ENCODE measurements at places on chromosomes 6 and 20.

DNA sequence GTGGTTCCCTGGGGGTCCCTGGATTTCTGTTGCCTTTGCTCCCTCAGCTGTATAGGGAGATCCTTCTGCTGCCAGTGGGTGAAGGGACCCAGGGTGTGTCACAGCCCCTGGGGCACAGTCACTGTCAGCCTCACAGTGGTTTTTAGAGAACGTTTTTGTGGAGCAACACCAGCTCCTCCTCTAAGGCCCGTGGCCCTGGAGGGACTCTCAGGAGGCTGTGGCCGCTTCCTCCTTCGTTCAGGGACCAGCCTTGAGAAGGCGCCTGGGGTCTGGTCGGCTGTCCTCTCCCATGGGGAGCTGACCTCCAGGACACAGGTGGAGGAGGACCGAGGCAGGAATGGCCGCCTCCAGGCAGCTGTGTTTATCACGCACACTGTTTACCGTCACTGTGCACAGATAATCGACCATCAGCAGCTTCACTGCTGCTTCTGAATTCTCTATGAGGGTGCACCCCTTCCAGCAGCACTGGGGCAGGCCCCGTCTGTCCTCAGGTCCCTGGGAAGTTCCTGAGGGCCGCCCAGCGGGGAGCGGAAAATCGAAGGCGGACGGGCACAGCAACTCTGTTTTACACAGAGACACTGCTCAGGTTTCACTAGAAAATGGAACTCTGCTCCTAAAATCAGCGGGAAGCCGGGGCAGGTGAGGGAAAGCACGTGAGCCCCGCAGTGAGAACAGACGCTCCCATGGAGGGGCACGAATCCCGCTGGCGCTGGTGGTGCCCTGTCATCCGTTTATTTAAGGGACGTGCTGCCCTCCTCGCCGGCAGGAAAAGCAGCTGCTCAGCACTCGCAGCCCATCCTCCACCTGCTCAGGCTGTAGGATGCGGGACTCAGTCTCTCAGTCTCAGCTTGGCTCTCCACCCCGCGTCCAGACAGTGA is 10.4 kb upstream of the FRMD1 start:
- no peak for DNase-seq

DNA sequence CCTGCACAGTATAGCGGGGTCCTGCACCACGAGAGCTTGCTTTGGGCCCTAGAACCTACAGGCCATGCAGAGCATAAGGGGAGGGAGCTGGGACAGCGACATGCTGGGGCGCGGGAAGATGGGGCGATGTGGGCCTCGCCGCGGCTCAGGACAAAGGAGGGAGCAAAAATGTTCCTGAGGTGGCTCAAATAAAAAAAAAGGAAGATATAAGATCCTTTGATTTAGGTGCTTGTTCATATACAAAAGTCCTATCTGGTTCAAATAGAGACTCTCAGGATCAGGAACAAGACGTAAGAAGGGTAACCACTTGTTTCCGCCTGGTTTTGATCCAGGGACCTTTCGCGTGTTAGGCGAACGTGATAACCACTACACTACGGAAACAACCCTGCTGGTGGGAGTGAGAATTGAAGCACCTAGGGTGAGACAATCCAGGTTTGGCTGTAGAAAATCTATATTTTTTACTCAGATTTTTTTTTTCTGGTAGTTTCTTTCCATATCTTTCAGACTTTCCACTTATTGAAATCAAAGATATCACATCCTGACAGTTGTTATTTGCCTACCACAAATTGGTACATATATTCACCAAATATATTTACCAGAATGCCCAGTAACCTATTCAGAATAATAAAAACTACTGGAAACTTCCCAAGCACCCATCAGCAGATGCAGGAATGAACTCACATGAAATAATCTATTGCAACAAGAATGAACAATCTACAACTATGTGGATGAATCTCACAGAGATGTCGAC is 177.9 kb upstream of the ZNF184 start:
- DNase-seq, result peak; percentile 71

- no peak for DNase-seq
Measured at GRCh38 chr6:154614101-154614500, 103.6 kb upstream of the CNKSR3 start.

- no peak for DNase-seq
Measured at GRCh38 chr6:15926256-15926655, 202.6 kb upstream of the MYLIP start.

DNA sequence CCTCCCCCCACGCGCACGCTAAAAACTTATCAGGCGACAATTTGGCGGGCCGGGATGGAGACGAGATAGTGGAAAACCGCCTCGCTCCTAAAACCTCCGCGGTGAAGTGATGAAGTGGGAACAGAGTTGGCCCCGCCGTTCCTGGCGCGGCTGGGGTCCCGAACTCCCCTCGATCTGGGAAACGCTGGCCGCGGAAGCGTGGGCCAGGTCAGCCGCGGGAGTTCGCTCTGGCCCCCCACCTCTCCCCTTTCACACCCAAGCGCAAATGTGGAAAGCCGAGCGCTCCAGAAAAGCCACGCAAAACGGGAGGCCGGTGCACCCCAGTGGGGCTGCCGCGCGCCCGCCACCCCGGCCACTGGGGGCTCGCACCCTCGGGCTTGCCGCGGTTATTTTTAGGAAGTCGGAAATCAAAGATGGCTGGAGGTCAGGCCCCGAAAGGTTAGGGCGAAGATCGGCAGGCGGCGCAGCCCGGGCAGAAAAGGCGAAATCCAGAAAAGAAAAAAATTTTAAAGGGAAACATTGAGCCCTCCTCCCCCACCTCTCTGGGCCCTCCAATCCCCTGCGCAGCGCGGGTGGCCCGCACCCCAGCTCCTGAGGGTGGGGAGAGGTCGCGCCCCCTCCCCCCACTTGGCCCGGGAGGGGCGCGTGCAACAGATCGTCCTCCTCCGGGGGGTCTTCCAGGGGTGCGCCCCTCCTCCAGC is 1.0 kb downstream of the SALL4 start:
- DNase-seq, result no peak

DNA sequence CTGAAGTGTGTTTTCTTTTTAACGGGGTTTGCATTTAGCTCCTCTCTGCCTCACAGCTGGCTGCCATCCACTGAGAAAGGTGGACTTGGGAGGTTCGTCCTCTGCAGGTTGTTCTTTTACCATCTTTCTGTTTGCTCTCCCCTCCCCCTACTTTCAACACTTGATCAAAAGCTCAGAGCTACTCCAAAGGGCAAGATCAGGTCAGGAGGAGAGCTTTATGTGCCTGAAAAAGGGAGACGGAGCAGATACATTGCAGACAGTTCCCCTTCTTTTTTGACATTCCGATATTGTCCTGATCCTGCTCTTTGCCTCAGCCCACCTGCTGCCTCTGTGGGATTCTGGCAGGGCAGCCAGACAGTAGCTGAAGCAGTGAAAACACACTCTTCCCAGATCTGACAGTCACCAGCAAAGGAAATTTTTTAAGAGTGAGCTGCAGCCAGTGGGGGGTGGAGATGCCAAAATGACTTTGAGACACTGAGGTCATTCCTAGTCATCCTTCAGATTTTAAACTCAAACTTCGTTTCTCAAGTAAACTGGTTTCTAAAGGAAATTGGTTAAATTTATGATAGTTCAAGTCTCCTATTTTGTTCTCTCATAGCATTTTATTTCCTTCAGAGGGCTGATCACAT is 26.5 kb downstream of the SMLR1 start:
- no peak for DNase-seq
